ENCODE measurements at places on chromosomes 12 and 14.

DNA sequence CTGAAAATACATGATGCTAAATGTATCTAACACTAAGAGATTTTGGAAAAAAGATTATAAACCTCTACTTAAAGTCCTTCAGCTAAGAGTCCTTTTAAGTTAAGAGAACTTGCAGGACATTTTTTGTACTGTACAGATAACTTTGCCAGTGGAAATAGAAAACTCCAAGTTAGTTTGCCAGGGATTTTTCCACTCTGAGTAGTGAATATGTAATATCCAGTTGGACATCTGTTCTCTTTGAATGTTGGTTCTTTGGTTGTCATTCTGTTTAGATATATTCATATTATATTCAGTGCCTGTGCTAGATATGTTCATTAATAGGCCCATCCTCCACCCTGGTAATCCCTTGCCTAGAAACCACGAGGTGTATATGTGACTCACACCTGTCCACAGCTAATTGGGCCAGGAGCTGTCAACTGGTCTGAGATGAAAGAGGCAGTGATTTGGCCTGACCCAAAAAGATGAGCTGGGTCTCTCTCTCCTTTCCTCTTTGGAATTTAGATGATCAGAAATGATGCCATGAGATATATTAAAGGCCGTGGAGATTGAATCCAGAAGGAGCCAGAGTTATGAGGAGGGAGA is 261.0 kb upstream of the LRIG3 start:
- DNase-seq: no peak

GRCh38 chr12:5437182-5437583 is 5.3 kb downstream of the NTF3 start:
- no peak for DNase-seq

- DNase-seq: no peak
Observed at GRCh38 chr14:47539031-47539461, 136.4 kb downstream of the MDGA2 start.

GRCh38 chr12:108373111-108373510 is 34.0 kb upstream of the CMKLR1 start:
- no peak for DNase-seq

GRCh38 chr12:73342733-73343132 is 1070.6 kb downstream of the TRHDE start:
- DNase-seq: no peak

- no peak for DNase-seq
Observed at GRCh38 chr12:50642035-50642451, 121.9 kb upstream of the ATF1 start.

DNA sequence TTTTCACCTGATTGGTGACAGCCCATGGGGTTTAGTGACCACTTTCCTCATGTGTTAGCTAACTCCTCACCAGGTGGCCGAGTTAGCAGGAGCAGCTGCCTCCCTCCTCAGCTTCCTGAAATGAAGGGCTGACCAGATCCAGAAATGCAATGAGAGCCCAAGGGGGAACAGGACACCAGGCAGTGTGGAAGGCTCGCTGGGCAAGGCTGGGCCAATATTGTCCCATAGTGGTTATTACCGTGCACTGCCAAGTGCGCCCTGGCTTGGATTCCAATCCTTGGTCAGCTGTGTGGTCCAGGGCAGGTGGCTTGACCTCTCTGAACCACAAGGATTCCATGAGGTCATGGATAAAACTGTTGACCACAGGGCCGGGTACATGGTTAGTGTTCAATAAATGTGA is 3.6 kb upstream of the HSPB8 start:
- DNase-seq: no peak

DNA sequence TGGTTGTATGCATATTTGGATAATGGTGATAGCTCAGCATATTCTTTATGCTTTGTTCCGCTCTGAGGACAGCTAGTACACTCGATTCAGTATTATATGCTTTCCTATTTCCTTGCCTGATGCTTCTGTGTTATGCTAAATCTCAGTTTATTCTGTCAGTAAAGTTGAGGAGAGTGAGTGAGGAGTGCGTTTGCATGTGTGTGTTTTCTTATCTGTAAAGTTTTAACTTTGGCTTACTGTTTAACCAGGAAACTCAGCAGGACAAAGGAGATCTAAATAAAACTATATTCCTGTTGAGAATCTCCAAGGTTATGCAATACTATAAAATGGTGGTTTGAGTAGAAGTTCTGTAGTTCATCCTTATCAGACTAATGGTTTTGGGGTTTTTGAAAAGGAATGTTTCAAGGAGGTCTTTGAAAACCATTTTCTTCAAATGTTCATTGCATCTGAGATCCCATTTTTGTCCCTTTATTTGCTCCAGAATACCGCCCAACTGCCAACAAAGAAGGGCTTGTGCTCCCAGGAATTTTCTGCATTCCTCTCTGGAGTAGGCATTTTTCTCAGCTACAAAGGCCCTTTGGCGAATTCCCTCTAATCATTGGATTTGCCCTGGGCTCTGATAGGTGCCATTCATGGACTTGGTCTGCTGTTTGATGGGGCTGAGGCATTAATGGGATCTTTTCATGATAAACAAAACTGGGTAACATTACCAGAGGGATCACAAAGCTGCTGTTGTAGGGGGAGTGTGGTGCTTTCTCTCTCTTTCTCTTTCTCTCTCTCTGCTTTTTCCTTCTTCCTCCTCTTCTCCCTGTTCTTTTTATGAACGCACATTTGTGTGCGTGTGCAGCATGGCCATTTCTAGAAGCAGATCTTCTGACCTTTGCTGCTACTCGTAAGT is 71.7 kb downstream of the HMGA2 start:
- no peak for DNase-seq

- DNase-seq: no peak
Observed at GRCh38 chr12:12336049-12336411, 14.0 kb downstream of the MANSC1 start.

- DNase-seq: no peak
Observed at GRCh38 chr12:51626629-51627028, 35.6 kb downstream of the SCN8A start.

GRCh38 chr14:106459971-106460730 is 933.8 kb downstream of the TMEM121 start:
- peak; percentile 69 for DNase-seq

- no peak for DNase-seq
Observed at GRCh38 chr14:50800032-50800431, 30.9 kb downstream of the NIN start.

DNA sequence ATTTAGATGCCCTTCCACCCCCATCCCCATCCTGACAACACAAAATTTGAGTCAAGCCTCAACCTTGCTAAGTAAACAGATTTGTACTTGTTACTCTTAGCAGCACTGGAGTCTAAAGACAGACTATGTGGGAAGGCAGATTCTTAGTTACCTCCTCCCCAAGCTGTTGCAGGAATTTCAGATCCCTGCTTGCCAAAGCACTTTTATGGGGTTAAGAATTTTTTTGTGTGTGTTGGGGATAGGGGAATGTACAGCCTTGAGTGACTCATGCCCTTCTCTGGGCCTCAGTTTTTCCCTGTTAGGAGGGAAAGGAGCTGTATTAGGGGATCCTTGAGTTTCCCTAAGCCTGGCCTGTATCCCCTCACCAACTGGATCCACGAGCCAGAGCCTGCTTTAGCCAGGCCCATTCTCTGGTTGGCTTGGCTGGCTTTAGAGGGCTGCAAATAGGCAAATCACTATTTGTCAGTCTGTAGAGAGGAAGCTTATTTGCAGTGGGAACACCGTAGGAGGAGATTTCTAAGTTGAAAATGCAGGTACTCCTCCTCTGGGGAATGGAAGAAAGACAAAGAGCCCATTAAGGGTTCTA is 27.7 kb upstream of the RNU6-8 start:
- DNase-seq: no peak

GRCh38 chr12:119115296-119115905 is 63.3 kb upstream of the HSPB8 start:
- DNase-seq: no peak

GRCh38 chr12:80684077-80684495 is 23.3 kb upstream of the MYF6 start:
- no peak for DNase-seq

GRCh38 chr12:97714107-97714563 is 251.5 kb downstream of the RMST start:
- no peak for DNase-seq

- no peak for DNase-seq
Observed at GRCh38 chr12:52050116-52050757, 1.0 kb upstream of the NR4A1 start.

DNA sequence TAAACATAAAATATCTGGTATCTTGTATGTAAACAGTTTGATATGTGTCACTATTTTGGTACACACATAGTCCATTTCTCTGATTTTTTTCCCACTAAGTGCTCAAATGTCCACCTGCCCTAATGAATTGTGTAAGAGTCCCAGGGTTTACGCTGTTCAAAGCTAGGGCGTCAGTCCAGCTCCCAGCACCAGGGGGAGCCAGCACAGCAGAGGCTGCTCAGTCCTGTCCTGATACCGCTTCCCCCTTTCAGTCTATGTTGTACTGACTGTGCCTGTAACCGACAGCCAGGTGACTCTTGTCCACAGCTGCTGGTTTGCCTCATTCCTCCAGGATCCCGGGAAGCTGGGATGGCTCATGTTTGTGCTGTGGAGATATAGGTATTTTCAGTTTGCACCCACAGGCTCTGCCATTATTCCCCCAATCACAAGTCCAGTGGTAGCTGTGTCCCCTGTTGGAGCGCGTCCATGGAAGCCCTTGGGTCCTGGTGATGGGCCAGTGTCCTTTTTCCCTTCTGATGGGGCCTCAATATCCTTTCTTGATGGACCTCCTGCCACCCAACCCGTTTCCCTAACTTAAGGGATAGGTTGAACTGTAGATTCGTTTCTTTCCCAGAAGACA is 242.0 kb downstream of the NEDD1 start:
- DNase-seq: peak; percentile 14

- DNase-seq: no peak
Observed at GRCh38 chr12:46205294-46205693, 63.5 kb downstream of the SLC38A1 start.

- no peak for DNase-seq
Observed at GRCh38 chr12:6552140-6552551, 3.7 kb downstream of the IFFO1 start.

GRCh38 chr12:11067514-11067913 is 5.4 kb upstream of the TAS2R46 start:
- DNase-seq: no peak

DNA sequence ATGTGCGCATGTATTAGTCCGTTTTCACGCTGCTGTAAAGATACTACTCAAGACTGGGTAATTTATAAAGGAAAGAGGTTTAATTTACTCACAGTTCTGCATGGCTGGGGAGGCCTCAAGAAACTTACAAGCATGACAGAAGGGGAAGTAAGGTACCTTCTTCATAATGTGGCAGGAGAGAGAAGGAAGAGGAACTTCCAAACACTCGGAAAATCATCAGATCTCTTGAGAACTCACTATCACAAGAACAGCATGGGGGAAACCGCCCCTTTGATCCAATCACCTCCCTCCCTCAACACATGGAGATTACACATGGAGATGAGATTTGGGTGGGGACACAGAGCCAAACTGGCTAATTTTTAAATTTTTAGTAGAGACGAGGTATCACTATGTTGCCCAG is 41.8 kb upstream of the SNX6 start:
- DNase-seq: no peak

- no peak for DNase-seq
Observed at GRCh38 chr12:23055004-23055403, 430.0 kb downstream of the ETNK1 start.

GRCh38 chr14:61616524-61617185 is 78.7 kb upstream of the HIF1A start:
- DNase-seq: no peak

GRCh38 chr14:76293923-76294322 is 82.0 kb upstream of the ESRRB start:
- DNase-seq: no peak

- DNase-seq: no peak
Observed at GRCh38 chr12:97164936-97165335, 257.9 kb downstream of the NEDD1 start.

DNA sequence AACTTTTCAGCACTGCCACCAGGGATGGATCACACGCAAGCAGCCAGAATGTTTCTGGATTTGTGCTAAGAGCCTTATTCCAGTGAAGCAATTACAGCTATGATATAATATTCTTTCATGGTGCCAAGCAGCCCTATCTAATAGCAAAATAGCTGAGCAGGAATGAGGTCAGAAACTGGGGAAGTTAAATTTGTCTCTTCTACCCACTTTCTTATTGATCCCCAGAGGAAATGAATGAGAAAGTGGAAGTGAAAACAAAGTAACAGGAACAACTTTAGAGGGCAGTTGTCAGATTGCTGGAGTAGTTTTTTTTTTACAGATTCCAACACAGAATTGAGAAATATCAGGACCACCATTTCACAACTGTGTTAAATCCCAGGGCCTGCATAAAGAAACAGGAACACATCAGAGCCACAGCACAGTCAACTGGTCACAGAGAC is 44.8 kb downstream of the GCH1 start:
- DNase-seq: no peak

- no peak for DNase-seq
Observed at GRCh38 chr14:100132903-100133510, 26.4 kb downstream of the DEGS2 start.

DNA sequence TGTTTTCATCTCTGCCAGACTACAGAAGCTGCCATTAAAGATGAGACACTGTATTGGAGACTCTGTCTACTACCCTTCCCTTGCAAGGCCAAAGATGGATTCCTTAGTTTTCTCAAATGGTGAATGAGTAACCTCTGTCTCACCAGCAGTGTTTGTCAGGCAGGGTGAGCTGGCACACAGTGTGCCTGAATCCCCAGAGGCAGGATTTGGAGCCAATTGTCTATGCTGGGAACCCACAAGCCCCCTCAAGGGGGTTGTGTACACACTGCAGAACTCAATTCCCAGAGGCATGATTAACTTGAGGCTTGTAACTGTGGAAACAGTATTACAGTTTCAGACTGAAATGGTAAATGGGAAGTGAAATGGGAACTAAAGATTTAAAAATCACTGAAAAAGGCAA is 136.8 kb upstream of the PTPRB start:
- no peak for DNase-seq

DNA sequence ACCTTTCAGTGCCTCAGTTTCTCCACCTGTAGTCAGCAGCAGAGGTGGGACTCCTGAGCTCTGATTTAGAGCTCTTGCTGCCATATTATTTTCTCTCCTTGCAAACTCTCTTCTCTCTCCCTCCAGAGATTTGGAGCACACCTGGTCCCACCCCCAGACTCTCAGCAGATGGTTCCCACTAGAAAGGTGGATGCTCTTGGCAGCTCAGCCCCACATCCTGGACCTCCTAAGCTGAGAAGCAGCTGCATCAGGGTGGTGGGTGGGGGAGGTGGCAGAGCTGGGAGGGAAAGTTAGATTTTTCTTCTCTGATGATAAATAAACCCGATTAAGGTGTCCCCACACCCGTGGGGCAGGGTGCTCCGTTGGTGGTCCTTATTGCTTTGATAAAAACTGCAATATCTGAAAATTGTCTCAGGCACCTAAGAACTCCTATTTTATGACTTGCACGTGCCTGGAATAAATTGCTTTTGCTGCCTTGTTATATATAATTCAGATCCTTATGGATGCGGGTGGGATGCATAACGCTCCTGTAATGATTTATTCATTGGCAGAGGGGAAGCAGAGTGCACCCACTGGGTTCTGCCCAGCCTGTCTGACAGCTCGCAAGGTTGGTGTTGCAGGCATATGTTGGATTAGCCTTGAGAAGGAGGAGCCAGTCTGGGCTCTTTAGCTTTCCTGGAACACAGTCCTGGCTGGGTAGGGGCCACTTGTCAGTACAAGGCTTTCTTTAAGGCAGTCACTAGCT is 214.2 kb downstream of the SUDS3 start:
- no peak for DNase-seq

Data from activated T-cell treated with anti-CD3 and anti-CD28 coated beads for 1 hour (primary cell).